ENCODE measurements at places on chromosomes 2 and 18.
A peak's percentile ranks its signal among the peaks of the same experiment; 100 is the strongest.

DNA sequence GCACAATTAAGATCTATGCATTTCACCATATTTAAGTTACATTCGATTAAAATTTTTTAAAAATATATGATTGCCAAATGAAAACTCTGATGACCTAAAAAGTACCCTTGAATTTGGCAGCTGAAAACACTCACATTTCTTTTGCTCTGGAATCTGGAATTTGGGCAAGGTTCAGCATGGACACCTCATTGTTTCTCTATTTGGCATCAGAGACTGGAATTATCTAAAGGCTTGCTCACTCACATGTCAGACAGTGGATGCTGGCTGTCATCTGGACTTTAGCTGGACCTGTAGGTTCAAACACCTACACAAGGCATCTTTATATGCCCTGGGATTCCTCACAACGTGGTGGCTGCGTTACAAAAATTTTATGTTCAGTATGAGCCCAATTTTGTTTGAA, 16.1 kb downstream of the MBOAT2 start:
- no peak for DNase-seq

- peak; percentile 57 for DNase-seq
Observed at GRCh38 chr18:62526098-62527025, 3.5 kb downstream of the ZCCHC2 start.

- DNase-seq, result no peak
Observed at GRCh38 chr2:121309801-121310200, 24.8 kb upstream of the TFCP2L1 start.

DNA sequence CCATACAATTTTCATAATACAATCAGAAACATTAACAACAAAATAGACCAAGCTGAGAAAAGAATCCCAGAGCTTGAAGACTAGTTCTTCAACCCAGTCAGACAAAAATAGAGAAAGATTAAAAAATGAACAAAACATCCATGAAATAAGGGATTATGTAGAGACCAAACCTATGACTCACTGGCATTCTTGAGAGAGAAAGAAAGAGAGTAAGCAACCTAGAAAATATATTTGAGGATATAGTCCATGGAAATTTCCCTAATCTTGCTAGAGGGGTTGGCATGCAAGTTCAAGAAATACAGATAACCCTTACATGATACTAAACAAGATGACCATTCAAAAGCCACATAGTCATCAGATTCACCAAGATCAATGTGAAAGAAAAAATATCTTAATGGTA, 281.7 kb downstream of the CCDC85A start:
- no peak for DNase-seq

DNA sequence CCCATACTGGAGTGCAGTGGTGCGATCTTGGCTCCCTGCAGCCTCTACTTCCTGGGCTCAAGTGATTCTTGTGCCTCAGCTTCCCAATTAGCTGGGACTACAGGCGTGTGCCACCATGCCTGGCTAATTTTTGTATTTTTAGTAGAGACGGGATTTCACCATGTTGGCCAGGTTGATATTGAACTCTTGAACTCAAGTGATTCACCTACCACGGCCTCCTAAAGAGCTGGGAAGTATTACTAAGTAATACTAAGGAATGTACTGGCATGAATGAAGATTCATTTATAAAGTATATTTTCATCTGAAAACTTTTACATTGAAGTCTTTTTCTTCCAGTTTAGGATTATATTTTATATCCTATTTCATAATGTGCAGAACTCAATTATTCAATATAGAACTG, 38.1 kb downstream of the NUP35 start:
- DNase-seq, result no peak

- no peak for DNase-seq
Observed at GRCh38 chr2:84386336-84387040, 72.6 kb downstream of the SUCLG1 start.

GRCh38 chr18:58565021-58565420, 63.9 kb downstream of the ALPK2 start:
- DNase-seq, result peak; percentile 44

- no peak for DNase-seq
Observed at GRCh38 chr2:45119855-45120254, 110.6 kb upstream of the SIX2 start.

DNA sequence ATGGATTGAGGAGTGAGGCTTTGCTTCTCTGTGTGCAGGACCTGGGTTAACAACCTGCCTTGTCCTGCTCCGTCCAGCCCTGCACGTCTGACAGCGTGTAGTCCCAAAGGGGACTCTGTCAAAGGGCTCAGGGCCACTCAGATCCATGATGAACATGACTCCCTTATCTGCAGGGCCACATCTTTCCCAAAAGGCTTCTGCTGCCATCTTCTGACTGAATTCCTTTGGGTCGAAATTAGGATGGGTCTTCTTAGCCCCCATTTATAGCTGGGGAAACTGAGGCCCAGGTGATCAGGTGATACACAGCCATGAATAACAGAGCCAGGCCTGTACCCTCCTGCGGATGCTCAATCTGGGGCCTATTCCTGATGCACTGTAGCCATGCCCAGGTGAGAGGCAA, 109.2 kb downstream of the CELF4 start:
- DNase-seq, result no peak

GRCh38 chr2:127893033-127893432, 7.3 kb upstream of the AMMECR1L start:
- no peak for DNase-seq

DNA sequence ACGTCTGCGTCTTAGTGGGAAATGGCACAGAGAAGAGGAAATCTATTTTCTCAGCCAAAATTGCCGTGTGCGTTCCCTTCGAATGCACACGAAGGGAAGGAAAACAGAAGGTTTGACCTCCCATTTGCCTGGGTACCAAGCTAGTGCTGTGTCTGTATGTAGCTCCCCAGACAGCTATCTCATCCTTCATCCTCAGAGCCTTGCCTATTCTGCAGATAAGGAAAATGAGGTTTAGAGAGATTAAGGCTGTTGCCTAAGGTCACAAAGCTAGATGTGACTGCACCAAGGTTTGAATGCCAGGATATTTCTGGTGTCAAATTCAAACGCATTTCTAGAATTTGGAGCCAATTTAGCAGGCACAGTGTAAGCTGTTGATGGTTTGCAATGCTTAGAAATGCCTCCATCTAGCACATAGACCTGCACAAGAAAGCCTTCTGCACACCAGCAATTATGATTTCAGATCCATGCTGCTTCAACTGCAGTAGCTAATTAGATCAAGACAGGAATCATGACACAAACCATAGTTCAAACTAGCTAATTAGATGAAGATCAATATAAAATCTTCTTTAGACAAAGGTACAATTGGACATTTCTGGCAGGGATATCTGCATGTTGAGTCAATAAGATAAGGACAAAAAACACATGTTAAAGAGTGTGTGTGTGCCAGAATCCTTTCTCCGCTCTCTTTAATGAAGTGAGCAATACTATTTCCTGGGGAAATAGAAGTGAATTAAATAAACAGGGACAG, 115.1 kb downstream of the CMPK2 start:
- no peak for DNase-seq

GRCh38 chr2:119389615-119390306, 23.0 kb downstream of the DBI start:
- no peak for DNase-seq

GRCh38 chr18:50277942-50278341, 3.4 kb downstream of the MBD1 start:
- DNase-seq, result no peak

GRCh38 chr2:30026091-30027055, 105.0 kb upstream of the ALK start:
- DNase-seq, result peak; percentile 10

DNA sequence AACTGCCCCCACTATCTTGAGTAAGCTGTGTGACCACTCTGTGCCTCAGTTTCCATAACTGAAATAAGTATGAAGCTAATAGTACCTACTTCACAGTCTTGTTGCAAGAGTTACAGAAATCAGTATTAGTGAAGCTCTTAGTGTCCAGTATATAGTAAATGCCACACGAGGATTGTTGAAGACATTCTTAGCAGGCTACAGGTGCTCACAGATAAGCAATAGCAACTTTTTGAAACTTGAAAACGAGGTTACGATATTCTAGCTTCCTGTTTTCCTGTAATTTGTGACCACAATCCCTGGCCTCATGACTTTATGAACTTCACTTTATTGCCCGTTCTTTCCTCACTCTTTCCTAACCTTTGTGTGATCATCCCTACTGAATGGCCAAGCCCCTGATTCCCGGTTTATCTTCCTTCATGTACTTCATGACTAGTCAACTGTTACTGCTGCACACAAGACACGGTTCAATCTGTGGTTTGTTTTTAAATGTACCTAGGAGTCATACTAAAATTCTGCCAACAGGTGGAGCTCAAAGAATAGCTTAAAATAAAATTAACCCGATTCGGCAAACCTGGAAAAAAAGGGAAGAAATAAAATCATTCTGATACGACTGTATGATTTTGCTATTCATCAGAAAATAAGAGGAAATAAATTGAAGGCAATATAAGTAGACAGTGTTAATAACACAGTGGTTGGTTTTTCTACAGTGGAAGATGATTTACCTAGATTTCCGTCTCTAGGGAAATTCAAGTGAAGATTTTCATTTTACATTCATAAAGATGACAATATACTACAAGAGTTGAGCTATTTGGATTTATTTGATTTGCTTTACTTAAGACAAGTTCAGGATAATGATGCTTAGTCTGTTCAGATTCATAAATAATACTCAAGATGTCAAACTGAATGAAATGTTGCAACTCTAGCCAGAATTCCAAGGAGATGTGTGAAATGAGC, 38.1 kb upstream of the STAT1 start:
- DNase-seq, result no peak

DNA sequence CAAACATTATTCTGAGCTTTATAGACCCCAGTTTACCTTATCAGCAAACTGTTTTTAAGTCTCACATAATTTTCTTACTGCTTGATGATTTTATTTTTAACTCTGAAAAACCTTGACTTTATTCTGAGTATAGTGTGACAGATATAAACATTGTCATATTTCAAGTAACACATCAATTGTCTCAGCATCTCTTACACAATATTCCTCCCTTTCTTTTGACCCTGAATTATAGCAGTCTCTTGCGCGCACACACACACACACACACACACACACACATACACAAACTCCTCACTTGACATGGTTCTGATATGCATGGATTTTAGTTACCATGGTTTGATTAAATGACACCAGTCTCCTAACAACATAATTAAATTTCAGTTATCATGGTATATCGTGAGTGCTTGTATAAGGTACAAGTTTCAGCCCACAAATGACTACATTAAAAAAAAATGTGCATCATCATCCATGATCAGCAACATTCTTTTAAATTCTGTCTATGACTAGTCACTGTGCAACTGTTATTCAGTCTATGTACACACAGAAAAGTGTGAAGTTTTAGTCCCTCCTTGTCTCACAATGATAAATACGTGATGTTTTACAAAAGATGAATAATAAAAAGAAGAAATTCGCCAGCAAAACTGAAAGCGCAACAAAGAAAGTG, 39.5 kb upstream of the TACR1 start:
- DNase-seq, result no peak

GRCh38 chr2:139122711-139123158, 342.5 kb upstream of the NXPH2 start:
- DNase-seq, result no peak

- DNase-seq, result no peak
Observed at GRCh38 chr2:170715062-170715931, at the start of gene SP5. SP5 (plus strand) TSS chr2:170715337; CDS start chr2:170715513, 176 bp downstream.

DNA sequence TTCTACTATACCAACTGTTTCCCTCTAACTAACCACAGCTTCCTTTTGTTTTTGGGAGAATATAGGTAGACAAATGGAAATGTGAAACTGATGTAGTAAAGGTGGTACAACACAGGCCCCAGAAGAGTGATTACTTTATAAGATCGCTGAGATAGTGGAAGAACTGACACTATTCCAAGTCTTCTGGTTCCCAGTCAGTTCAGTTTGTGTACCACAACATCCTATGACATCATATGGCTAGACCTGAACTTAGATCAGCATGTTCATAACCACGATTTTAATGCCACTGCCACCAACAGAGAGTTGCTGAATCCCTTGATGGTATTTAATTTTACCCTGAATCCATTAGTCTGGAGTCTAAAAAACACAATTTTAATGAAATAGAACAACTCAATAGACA, 328.9 kb downstream of the GPD2 start:
- DNase-seq, result no peak

- DNase-seq, result no peak
Observed at GRCh38 chr18:70132999-70133398, 72.5 kb downstream of the RTTN start.

DNA sequence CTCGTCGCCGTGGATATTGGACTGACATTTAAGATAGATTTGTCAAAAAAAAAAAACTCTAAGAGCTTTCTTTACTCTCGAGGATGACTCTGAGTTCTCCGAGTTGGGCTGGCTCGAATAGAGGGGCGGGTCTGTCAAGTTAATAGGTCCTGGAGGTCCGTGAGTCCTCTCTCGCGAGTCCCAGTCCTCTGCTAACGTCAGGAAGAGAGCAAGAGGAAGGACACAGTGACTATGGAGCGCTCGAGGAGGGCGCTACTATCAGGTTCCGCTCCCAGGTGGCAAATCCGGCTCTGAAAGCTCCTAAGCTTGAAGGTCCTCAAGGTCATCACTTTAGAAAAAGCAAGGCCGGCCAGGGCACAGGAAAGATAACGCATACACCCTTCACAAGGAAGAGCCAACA, 404 bp upstream of the AKAIN1 start:
- DNase-seq, result no peak

DNA sequence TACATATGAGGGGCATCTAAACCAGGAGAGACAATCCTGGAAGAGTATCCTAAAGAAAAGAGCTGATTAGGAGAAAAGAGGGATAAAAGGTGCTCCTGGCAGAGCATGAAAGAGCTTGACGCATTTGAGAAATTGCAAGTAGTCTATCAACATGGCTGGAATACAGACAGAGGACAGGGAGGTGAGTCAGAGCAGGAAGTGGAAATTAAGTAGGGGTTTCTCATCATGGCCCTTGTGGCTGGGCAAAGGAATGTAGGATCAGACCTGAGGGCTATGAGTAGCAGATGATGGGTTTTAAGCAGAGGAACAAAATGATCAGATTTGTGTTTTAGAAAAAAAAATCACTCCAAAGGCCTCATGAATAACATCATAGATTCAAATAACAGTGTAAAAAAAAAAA, 49.2 kb upstream of the UGP2 start:
- no peak for DNase-seq

- DNase-seq, result no peak
Observed at GRCh38 chr2:129233751-129234406, 745.6 kb upstream of the RAB6C start.

- no peak for DNase-seq
Observed at GRCh38 chr18:10514082-10514481, 11.7 kb upstream of the NAPG start.

- DNase-seq, result no peak
Observed at GRCh38 chr2:230783101-230783500, 70.5 kb downstream of the CAB39 start.

- DNase-seq, result no peak
Observed at GRCh38 chr2:183927406-183928325, 670.7 kb upstream of the ZNF804A start.

- no peak for DNase-seq
Observed at GRCh38 chr2:8666581-8666980, 15.3 kb upstream of the ID2 start.

- DNase-seq, result no peak
Observed at GRCh38 chr2:141329964-141330363, 800.9 kb downstream of the LRP1B start.

DNA sequence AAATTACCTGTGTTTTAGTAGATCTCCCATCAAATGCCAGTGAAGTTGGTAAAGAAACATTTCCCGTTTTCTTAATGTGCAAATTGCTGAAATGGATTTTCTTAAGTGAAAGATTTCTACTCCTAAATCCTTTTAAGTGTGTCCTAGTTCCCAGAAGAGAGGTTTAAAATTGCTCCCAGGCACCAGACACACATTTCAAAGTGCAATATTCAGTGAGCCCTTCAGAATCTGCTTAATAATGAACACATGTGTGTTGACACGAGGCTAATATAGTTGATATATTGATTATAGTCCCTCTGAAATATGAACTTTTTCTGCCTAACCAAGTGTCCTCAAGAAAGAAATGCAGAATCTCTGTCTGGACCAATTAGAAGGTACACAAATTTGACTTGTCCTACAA, 861.7 kb upstream of the CNTNAP5 start:
- DNase-seq, result no peak
